RWPE1 (cell line): ENCODE measurements at places on chromosomes 3 and 15.

GRCh38 chr3:94011233-94011711 lies 17.1 kb downstream of the STX19 start:
- no peak for DNase-seq

GRCh38 chr15:43070893-43071292 lies 34.9 kb downstream of the UBR1 start:
- no peak for DNase-seq

DNA sequence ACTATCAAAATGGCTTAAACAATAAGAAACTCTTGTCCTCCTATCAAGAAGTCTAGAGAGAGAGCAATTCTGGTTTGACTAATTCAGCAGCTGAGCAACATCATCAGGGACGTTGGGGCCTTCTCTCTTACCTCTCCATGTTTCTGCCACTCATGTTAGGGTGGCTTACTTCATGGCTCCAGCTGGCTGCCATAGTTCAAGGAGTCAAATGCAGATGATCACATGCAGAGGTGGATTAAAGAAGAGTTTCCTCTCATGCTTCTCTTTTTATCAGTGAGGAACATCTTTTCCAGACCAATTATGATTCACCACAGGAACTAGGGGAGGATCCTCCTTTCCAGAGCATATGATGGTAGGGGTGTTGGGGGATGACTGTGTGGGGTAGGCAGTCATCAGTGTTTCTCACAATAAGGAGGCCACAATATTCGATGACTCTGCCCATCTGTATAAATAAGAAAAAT lies 45.5 kb downstream of the NEK11 start:
- DNase-seq: no peak

DNA sequence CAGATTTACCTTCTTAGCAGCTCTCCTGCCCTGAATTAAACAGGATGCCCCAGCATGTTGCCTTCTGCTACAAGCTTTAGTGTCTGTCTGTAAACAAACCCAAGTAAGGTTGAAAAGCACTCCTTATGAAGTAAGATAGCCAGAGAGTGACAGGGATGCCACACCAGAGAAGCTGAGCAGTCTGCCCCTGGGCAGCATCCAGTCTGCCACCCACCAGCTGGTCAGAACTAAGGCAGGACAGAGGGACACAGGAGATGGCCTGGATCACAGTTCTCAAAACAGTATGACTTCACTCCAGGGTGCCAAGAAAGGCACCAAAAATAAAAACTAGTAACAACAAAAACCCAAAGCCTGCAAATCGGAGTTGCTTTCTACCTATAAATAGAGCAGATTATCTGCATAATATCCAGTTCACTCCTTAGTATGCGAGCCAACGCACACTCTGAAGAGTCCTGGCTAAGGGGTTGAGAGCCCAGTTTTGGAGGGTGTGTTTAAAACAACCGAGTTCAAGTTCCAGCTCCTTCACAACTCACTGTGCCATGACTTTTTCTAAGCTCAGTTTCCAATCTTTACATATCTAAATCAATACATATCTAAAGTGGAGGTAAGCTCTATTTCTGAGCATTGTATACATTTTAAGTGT lies 198.9 kb downstream of the KCNMB2 start:
- no peak for DNase-seq

DNA sequence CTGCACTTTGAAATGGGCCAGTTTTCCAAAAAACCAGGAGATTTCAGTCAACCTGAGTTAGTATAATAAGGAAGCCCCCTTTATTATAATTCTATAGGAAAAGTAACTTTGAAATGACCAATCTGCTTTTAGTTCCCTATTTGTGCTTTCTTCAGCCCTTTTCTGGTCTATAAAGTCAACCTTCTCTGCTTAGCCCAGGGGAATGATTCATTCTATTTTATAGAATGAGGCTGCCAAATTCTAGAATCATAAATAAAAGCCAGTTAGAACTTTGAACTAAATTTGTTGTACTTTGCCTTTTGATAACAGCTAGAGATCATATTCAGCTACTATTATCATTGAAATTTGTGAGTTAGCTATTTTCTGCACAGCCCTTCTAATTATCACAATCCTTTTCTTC lies 24.7 kb downstream of the CIP2A start:
- no peak for DNase-seq

DNA sequence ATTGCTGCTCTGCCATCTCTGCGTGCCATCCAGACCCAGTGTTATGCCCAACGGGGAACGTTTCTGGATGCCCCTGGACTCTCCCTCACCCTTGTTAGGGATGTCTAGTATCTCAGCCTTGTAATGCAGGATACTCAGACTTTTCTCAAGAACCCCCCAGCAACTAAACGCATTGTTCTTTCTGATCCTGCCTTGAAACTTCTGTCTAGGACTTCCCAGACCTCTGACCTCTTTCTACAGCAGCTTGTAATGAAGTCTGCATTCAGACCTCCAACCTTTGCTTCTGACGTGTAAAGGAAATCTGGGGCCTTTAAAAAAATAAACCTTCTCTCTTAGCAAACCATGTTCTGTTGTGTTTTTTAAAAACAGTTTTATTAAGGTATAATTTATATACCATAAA lies 139.5 kb downstream of the KCNAB1 start:
- DNase-seq: no peak

DNA sequence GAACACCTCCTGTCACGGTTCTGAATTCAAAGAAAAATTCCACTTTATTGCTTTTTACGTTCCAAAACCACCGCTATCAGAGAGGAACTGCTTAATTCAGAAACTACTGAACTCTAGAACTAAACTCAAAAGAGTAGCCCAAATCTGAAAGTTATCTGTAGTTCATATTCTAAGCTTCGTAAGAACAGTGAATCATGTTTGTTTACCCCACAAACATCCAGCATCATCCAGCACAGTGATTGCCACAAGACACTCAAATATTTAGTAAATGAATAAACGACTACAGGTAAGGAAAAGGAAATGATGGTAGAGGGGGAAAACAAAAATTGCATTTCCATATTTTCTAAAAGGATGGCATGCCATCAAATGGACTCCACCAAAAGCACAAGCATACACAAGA lies 32.3 kb downstream of the VPS13C start:
- DNase-seq: no peak

DNA sequence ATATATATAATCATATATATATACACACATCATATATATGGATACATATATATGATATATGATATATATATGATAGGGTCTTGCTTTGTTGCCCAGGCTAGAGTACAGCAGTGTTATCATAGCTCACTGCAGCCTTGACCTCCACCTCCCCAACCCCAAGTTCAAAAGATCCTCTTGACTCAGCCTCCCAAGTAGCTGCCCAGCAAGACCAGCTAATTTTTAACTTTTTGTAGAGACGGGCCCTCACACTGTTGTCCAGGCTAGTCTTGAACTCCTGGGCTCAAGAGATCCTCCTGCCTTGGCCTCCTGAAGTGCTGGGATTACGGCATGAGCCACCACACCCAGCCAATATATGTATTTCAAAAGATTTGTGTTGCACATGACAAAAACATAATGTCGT lies 83.0 kb downstream of the TBL1XR1 start:
- DNase-seq: no peak

DNA sequence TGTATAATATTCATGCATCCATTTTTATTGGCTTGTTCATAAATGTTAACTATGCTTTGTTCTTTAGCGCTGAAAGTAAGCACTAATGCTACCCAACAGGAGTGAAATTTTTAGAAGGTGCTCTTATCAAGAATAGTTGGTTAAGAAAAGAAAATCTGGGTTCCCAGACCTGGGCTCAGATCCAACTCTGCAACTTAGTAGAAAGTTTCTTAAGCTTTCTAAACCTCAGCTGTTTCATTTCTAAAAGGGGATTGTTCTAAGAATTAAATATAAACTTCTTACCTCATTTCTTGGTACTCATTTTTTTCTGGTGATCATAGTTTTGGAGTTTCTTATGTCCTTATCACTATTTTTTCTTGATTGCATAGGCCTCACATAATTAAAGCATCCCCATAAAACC lies 12.1 kb downstream of the ARPP21 start:
- no peak for DNase-seq

GRCh38 chr3:119608405-119609000 lies 10.8 kb downstream of the PLA1A start:
- DNase-seq: no peak

- DNase-seq: no peak
These were observed 14.6 kb downstream of the GABPB1 start for GRCh38 chr15:50340416-50340815.

DNA sequence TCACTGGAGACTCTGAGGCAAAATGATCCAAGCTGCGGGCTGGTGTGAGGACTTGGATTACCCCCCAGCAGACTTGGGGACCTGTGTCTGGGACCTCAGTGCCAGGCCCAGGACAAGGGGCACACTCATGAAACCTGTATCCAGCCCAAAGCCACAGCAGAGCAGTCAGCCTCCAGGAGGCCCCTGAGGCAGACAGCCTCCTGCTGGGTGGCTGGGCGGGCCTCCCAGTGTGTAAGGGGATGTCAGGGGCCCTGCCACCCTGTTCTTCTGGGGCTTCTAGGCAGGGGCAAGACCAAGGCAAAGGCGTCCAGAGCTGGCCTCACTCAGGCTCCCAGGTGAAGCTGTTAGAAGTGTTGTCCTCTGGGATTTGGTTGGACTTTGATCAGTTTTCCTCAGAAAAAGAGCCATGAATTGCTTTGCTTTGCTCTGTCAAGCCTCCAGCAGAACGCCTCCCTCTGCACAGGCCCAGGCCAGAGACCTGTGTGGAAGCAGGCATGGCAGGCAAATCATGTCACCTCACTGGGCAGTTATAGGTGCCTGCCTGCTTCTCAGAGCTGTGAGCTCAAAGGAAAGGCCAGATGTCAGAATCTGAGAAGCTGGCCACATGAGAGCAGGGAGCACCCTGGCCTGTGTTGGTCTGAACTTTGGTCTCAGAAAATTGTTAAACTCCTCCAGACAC lies 77.4 kb downstream of the SMAD6 start:
- DNase-seq: no peak

DNA sequence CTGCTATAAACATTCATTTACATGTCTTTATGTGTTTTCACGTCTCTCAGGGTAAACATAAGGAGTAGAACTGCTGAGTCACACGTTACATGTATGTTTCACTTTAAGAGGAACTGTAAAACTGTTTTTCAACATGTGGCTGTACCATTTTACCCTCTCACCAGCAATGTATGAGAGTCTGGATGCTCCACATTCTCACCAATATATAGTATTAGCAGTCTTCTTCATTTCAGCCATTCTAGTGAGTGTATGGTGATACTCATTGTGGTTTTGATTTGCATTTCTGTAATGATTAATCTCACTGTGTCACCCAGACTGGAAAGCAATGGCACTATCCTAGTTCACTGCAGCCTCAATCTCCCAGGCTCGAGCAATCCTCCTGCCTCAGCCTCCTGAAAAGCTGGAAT lies 37.1 kb downstream of the PHC3 start:
- DNase-seq: no peak

GRCh38 chr3:37287776-37288175 lies 113.4 kb upstream of the LRRFIP2 start:
- DNase-seq: peak; percentile 28

DNA sequence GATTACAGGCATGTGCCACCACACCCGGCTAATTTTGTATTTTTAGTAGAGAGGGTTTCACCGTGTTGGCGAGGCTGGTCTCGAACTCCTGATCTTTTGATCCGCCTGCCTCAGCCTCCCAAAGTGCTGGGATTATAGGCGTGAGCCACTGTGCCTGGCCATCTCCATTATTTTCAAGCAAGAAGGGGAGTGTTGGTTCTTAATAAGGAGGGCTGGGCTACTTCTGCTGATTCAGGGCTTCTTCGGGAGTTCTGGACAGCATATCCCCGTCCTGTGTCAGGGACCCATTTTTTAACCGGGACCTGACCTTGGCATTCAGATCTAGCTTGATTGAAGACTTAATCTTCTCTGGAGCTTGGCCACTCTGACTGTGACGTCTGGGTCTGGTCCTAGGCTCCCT lies 74.1 kb upstream of the SYN2 start:
- DNase-seq: no peak

DNA sequence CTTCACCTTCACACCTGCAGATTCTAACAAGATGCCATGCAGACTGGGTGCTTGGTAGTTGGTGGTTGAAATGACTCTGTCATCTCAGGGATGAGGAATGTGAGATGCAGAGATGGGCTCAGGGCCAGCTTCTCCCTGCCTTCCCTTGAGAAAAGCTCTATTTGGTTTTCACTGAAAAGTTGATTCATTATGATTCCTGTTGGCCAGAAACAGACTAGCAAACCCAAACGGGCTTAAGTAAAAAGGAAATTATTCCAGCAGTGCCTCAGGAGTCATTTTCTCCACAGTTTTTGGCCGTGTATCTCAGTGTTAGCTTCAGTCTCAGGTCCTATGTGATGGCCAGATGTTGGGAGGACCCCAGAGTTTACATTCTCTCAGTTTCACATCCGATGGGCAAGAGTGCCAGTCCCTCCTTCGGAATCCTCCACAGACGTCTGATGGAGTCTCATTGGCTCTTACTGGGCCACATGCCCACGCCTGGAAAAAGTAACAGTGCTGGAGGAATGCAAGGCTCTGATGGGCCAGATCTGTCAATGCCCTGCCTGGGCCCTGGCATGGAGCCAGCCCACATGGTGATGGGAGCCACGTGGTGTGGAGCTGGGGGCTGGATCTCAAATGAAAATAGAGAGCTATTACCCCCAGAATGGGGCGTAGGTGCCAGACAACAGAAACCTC lies 22.3 kb upstream of the SACM1L start:
- DNase-seq: no peak

DNA sequence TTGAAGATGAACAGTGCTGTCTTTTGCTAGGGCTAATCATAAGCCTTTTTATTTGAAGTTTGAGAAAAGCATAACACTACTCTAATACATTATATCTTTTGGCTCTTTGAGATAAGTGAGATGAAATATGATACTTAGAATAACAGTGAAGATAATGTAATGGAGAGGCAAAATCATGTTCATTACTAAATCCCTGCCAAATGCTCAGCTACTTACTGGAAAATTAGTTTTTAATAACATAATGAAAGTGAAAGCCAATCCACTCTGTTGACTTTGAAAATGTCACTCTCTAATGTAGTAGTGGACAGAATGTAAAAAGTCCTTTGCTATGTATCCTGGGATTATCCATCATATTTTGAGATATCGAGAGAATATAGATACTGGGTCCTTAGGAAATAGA lies 35.9 kb upstream of the MYH15 start:
- no peak for DNase-seq
